ENCODE measurements at places on chromosomes 3 and 15.

GRCh38 chr3:18559331-18559842 is 134.2 kb upstream of the SATB1 start:
- DNase-seq, result peak; percentile 51

DNA sequence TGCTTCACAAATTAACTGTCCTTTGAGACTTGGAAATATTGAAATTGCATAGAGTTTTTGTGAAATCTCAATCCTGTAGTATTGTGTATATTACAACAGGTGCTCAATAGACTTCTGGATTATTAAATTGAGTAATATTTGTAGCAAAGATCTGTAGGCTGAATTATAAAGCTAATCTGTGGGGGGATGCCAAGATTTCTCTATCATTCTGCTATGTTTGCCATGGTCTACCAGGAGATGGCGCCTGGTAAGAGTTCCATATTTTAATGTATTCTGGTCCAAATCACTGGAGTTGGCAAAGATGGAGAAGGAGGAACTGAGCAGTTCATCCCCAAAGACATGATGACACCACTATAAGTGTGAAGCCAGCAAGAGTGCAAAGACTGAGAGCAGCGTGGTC is 340.9 kb upstream of the TPRG1 start:
- no peak for DNase-seq

GRCh38 chr15:50764461-50765194 is 878 bp downstream of the SPPL2A start:
- DNase-seq, result peak; percentile 57

GRCh38 chr15:83873966-83874365 is 220.0 kb downstream of the ADAMTSL3 start:
- no peak for DNase-seq

DNA sequence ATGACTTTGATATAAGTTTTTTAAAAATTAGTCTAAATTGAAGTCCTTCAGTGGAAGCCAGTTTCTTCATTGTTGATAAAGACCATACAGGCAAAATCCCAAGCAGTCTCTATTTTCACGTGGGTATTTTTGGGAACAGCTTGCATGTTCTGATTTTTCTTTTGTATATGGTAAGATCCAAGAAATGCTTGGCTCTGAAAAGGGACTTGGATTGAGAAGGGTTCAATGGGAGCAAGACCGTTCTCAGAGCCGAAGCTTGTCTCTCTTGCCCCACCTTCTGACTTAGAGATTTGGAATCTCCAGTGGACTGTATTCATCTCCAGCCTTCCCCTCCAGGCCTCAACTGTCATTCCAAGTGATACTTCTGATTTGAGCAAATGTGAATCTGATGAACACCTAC is 175.5 kb downstream of the CHDH start:
- no peak for DNase-seq

DNA sequence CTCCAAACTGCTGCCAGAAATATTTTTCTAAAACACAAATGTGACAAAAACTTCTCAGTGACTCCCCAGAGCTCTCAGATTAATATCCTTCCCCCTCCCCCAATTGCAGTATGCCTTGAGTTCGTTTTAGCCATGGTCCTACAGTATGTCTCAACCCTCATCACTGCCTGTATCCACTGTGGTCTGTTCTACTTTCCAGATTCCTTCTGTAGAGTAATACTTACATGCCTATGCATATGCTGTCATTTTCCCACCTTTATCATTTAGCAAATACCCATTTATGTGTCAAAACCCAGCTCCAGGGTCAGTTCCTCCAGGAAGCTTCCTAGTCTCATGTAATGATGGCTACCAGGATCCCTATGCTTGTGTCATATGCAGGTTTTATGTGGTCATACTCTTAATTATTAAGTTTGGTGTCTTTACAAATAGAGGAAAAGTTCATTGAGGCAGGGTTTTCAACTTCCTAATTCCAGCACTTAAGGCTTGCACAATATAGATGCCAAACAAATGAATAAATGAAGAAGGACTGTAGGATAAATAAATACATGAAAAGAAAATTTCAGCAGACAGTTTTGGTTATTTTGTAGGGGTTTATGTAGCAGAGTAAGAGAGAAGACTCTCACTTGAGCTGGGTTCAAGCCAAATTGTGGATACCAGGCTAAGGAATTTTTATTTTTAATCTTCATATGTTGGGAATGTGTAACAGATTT is 170.8 kb downstream of the ALCAM start:
- DNase-seq, result no peak

DNA sequence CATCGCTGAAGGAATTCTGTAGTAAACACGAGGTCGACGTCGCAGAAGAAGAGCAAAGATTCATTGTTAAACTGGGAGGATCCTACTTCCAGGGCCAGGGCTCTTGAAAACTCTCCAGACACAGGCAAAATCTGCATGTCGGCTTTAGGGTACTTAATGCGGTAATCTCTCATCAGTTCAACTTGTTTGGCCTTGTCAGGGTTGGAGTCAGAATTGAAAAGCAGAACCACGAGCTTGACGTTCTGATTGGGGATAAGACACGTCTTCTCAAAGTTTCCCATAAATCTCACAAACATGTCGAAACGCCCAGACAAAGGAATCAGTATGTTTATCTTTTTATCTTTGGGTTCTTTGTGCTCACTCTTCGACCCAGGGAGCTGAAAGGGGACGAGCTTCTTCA is 74.0 kb downstream of the CHSY1 start:
- DNase-seq, result no peak

DNA sequence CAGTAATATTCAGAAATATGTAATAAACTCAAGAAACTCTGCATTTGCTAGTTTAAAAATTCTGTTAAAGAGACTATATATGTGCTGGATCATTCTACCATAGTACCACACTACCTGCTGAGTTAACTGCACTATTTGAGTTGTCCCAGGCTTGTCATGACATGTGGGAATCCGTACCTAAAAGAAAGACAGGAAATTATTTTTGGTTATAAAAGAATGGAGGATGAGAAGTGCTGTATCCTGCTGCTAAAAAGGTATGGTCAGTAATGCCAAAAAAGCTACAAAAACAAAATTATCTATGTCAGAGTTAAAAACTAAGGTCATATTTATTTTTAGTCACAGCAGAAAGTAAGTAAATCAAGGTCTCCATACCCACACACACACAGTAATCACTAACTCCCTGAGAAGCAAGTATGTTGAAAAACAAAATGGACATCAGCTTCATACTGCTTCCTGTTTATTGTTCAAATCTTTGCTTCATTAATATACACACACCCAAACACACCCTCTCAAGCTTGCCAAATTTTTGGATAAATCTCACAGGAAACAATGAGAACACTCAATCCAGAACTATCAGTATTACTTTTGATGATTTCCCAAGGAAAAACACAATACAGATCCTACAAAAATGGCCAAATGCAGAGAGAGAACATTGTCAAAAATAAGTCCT is 33.7 kb downstream of the DENND6A start:
- DNase-seq, result no peak

- DNase-seq, result no peak
These were observed 92.4 kb upstream of the CGNL1 start for GRCh38 chr15:57283774-57284503.

- no peak for DNase-seq
These were observed 32.9 kb downstream of the PIK3CA start for GRCh38 chr3:179181021-179181472.

- no peak for DNase-seq
These were observed 171.8 kb upstream of the ROPN1 start for GRCh38 chr3:124163689-124164088.

DNA sequence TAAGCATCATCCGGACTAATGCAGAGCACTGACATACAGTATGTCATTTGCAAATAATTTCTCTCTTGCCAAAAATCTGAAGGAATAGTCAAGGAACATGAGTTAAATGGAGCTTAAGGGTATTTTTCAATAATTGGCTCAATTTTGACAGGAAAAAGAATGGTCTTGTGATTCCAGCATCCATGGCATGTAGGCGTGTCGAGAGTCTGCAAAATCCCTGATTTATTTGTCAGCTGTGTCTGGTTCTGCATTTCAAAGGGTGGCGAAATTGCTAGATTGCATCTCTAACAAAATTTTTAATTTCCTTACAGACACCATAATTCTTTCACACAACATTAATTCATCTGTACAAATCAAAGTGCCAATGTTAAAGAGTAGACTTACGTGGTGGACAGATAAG is 65.4 kb upstream of the TBC1D23 start:
- no peak for DNase-seq

- peak; percentile 92 for DNase-seq
These were observed 8.7 kb upstream of the SEMA3B start for GRCh38 chr3:50260027-50260941.

GRCh38 chr3:30098653-30099455 is 507.5 kb upstream of the TGFBR2 start:
- no peak for DNase-seq

- no peak for DNase-seq
These were observed 136.5 kb downstream of the MAP2K5 start for GRCh38 chr15:67678993-67679392.

- DNase-seq, result no peak
These were observed 16.6 kb downstream of the NFKBIZ start for GRCh38 chr3:101865751-101866509.

DNA sequence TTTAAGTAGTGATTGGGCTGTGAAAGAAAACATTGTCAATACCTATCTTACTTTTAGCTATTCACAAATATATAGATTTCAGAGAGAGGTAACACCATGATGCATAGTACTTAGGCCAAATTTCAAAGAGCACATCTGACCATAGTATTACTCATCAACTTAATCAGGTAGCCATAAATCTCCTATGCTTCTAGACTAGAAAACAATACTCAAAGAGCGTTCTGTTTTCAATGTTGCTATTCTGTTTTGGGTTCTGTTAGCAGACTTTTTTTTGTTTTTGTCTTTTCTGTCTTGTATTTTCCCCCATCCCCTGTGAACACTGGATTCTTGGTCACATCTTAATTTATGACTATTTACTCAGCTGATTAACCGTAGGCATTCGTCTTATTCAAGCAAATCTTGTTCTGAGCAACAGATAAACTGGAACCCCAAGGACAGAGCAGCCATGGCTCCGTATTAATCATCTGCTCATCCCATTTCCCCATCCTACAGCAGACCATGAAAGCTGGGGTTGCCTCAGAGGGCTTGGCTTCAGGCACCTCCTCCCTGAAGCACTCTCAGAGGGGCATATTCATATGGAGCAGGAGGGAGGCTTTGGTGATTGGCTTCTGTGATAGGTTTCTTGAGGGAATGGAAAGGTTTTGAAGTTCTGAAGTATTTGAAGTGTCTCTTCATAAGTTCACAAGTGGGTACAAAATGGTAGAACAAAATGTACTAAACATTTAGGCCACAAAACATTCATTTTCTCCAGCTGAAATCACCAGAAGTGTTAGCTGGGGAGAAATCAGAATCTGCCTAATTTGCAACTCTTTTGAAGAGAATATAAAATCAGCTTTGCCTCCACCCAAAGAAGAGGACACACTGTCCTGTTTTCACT is 105.3 kb downstream of the TNIK start:
- DNase-seq, result no peak

DNA sequence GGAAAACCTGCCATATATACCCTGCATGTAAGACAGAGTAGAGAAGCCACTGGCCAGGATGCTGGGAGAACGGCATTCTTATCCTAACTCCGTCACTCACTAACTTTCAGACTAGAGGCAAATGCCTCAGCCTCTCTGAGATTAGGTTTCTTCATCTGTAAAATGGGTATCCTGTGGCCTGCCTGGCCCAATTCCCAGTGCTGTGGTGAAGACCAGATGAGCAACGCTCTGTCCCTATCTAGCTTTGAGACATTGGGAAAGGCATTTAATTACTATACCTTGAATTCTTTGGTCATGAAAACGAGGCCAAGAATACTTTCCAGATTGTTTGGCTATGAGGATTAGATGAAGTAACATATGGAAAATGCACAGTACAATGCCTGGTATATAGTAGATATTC is 35.9 kb downstream of the CEMIP start:
- no peak for DNase-seq

DNA sequence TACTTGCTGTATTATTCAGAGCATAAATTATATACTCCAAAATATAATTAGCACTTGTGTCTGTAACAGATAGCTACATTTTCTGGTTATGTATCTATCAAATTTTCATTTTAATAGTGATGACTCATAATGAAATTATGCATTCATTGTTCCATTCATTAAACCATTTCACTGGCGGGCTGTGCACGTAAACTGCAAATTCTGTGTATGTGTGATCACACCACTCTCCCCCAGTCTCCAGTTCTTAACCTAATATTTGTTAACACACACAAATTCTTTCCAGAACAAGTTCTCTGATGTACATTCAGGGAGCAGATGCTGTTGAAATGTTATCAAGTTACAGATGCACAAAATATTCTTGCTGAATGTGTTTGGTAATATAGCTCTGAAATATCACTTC is 3.8 kb upstream of the KCNMB2 start:
- DNase-seq, result no peak

DNA sequence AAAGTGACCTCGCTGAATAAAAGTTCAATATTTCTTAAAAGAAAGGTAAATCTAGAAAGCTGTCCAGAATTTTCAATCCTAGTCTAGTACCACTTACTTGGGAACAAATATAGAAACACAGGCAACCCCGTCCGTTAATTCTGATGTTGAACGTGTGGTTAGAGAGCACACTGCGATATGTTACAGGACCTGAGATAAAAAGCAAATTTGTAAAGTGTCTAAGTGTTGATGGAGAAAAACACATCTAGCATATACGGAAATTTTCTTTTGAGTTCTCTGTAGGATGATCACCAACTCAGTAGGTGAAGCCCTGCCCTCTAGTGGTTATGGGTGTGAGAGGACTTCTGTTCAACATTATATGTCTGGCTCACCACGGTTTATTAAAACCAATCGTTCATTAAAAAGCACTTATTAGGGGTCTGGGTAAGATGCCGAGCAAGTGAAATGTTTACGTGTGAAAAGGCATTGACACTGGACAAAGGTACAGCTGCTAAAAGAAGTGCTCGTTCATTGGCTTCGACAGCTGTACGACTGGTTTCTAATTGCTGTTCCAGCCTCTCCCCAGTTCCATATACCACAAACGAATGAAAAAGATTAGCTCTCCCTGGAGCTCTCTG is 1.0 kb upstream of the ATP2C1 start:
- DNase-seq, result peak; percentile 69

GRCh38 chr3:128470134-128470899 is 3.6 kb upstream of the DNAJB8 start:
- no peak for DNase-seq

DNA sequence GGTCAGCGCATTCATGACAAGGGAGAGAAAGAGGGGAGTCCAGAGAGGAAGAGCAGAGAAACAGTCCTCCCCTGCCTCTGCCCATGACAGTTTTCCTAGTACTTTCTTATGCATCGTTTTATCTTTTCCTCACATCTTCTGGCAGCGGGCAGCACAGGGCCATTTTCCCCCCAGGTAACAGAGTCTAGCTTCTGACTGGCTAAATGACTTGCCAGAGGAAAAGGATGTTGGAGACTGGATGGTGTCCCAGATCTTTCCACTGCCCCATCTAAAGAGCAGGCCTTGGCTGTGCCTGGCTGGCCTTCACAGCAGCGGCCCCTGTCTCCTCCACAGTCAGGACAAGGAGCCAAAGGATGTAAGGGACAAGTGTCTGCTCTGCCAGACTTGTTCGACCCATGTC is 59.3 kb downstream of the CTDSPL start:
- DNase-seq, result no peak

DNA sequence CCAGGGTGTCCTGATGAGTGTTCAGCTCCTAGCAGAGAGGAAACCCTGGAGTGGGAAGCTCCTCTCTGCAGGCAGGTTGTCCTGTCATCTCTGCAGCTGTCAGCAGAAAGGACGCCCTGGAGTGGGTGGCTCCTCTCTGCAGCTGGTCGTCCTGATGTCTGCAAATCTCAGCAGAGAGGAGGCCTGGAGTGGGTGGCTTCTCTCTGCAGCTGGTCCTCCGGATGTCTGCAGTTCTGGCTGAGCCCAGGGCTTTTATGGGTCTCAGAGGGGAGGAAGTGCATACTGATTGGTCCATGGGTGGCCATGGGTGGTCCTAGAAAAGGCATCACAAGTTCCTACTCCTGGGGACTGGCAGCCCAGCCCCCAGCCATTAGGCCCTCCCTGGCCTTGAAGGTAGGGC is 102.6 kb upstream of the BNIP2 start:
- no peak for DNase-seq

All from activated CD4-positive, alpha-beta memory T cell treated with anti-CD3 and anti-CD28 coated beads for 36 hours (primary cell).